Esophagus squamous epithelium (tissue), 5 donors: ENCODE measurements at places on chromosomes 3 and 15. TPM values are rescaled to one million over a fixed set of nuclear protein-coding genes. Genes with fewer than 3 reads are reported as not detected.

The KNL1 gene
- total RNA-seq, result 17.3 TPM

GRCh38 chr3:144692488-144692887, 720.9 kb downstream of the DIPK2A start:
- no peak overlapping the region for H3K4me3 ChIP-seq
- H3K36me3 ChIP-seq, result no peaks in the 10 kb centered on the region
- no peaks in the 10 kb centered on the region for H3K27me3 ChIP-seq

The BCL2A1 gene
- not detected for total RNA-seq

The BNIP2 gene
- total RNA-seq, result 67.7 TPM

DNA sequence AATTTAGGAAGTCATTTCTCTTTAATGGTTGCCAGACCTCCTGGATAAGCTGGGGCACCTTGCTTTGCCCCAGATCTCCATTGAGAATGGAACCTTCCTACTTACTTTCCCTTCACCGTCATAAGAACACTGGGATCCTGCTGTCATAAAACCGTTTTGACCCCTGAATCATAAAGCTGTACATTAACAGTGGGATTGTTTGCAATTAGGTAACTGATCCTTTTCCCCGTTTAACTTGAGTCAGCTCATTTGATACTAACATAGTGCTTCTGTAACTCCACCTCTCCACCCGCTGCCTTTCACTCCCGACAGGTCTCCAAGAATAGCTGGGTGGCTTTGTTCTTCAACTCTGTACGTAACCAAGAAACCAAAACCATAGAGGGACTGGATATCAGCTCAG, 308.2 kb upstream of the WNT5A start:
- H3K27me3 ChIP-seq, result no peaks in the 10 kb centered on the region
- no peaks in the 10 kb centered on the region for H3K4me1 ChIP-seq
- no peak overlapping the region for H3K27ac ChIP-seq
- H3K36me3 ChIP-seq, result no peaks in the 10 kb centered on the region

The DTWD1 gene
- total RNA-seq, result 6.0 TPM

The GOLGA6A gene
- not detected for total RNA-seq

DNA sequence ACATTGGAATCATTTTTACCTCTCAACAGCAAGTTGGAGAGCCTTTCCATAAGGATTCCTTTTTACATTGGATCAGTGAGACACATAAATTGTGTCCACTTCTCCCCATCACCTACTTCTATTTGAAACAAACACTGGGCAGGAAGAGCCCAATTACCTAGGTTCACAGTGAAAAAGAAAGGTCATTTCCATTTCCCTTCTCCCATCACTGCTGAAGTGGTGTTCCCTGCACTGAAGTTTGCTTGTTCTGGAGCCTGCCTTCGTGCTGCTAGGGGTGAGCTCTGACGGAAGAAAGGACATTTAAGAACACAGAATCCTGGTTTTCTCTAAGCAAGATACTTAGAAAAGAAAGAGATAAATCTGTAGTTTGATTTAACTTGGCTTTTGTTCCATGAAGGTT, 123.8 kb upstream of the ZBTB20 start:
- DNase-seq, result no peak
- no peaks in the 10 kb centered on the region for H3K27me3 ChIP-seq

GRCh38 chr3:81761904-81762580, 597 bp upstream of the GBE1 start:
- no peaks in the 10 kb centered on the region for H3K4me1 ChIP-seq
- H3K27ac ChIP-seq, result peak overlapping the region; percentile 99
- no peaks in the 10 kb centered on the region for H3K27me3 ChIP-seq
- H3K4me3 ChIP-seq, result peak overlapping the region; percentile 70
- no peaks in the 10 kb centered on the region for H3K36me3 ChIP-seq
